WTC11 (cell line): ENCODE measurements at places on chromosomes 12 and 14.

GRCh38 chr12:2974560-2974971 is 15.4 kb downstream of the TEAD4 start:
- DNase-seq, result peak; percentile 50

GRCh38 chr12:25058012-25058411 is 109.1 kb upstream of the BCAT1 start:
- no peak for DNase-seq

GRCh38 chr12:52448228-52448627 is 3.7 kb downstream of the KRT6B start:
- DNase-seq, result no peak

- peak; percentile 67 for DNase-seq
These were observed 10.9 kb upstream of the ZNF705A start for GRCh38 chr12:8145754-8146441.

DNA sequence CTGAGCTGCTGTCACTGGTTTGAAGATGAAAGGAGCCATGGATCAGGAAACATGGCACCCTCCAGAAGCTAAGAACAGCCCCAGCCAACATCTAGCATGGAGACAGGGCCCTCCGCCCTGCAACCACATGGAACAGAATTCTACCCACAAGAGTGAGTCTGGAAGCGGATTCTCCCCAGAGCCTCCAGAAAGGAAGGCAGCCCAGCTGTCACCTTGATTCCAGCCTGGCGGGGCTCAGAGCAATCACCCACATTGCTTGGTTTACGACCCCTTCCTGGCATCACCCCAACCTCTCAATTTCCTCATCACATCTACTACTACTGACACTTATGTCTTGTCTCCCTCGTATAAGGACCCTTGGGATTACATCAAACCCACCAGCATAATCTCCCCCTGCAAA is 38.5 kb downstream of the OAS2 start:
- DNase-seq, result no peak

DNA sequence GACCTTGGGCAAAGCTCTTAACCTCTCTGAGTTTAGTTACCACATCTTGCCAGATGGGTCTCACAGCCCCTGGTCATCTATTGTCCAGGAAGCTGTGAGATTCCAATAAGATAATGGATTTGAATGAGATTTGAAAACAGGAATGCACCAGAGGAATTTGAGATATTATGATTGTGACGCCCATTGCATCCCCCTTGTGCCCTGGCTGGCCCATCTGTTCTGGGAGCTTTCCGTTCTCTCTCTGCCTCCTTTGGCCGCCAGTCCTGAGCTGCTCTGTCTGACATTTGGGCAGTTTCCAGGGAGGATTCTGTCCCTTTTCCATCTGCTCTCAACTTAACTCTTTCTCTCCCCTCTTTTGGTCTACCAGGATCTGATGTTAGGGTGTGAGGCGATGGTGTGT is 24.6 kb downstream of the SRRM4 start:
- no peak for DNase-seq

- no peak for DNase-seq
These were observed 17.4 kb upstream of the RNASE12 start for GRCh38 chr14:20608383-20609110.

- no peak for DNase-seq
These were observed 214.7 kb downstream of the PHLDA1 start for GRCh38 chr12:75816897-75817296.

GRCh38 chr12:46084666-46085631 is 94.6 kb upstream of the SCAF11 start:
- no peak for DNase-seq

- DNase-seq, result no peak
These were observed 18.1 kb upstream of the WDR89 start for GRCh38 chr14:63659726-63660125.

GRCh38 chr12:110688446-110689280 is at the start of gene HVCN1:
HVCN1 (minus strand) TSS chr12:110689115; CDS start chr12:110683245, 5,870 bp downstream.
- DNase-seq, result peak; percentile 67

GRCh38 chr12:105852496-105852895 is 286.3 kb downstream of the NUAK1 start:
- DNase-seq, result no peak

GRCh38 chr12:84874125-84874824 is 38.3 kb downstream of the SLC6A15 start:
- no peak for DNase-seq

DNA sequence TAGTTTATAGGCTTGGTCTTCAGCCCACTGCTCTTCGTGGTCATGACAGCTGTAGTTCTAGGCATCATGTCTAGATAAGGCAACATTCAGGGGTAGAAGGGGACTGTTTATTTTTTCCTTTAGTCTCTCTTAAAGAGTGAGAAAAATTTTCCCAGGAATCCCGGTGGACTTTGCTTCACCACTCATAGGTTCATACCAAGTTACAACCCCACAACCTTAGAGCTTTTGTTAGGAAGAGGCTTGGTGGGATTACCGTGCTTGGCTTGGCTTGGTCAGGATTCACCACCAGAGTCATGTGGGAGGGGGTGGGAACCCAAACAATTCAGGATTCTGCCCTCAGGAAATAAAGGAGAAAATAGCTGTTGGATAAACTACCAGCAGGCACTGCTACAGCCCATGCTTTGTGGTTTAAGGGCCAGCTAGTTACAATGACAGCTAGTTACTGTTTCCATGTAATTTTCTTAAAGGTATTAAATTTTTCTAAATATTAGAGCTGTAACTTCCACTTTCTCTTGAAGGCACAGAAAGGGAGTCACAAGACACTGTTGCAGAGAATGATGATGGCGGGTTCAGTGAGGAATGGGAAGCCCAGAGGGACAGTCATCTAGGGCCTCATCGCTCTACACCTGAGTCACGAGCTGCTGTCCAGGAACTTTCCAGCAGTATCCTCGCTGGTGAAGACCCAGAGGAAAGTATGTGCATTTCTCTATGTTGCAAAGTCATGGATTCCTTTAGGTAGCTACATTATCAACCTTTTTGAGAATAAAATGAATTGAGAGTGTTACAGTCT is 25.9 kb upstream of the PAPLN start:
- no peak for DNase-seq

GRCh38 chr12:45464699-45465098 is 248.8 kb downstream of the ANO6 start:
- DNase-seq, result peak; percentile 16

DNA sequence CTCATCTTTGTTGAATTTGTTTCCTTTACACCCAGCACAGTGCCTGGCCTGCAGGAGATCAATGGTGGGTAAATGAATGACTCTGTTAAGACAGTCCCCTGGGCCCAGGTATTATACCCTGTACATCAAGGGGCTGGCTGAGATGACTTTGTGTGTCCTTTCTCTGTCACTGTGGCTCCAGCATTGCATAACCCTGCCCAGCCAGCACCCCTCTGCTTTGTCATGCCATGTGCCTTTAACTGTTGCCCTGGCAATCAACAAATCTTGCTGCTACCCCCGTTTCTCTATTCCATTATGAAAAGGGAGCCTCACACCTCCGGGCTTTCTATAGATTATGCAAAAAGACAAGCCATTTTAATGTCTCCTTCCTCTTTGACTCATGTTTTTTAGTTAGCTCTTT is 7.6 kb upstream of the FLVCR2 start:
- no peak for DNase-seq

GRCh38 chr12:26227361-26227745 is 32.0 kb downstream of the SSPN start:
- DNase-seq, result no peak

GRCh38 chr12:13208533-13209435 is 12.3 kb downstream of the EMP1 start:
- no peak for DNase-seq

DNA sequence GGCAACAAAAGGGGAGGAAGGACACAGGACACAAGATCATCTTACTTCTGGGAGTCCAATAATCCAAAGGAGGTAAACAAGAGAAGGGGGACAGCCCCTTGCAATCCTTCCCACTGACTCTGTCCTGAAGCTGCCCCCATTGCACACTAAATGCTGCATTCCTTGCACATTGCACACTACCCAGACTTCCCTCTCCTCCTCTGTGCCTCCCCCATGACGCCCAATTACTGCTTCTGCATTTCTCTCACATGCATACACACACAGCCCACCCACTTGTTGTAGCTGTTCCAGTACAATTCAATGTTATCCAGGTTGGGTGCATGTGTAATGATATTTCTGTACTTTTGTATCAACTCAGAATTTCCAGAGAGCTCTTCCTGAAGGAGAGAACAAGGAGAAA is 5.5 kb downstream of the NDRG2 start:
- DNase-seq, result no peak

- no peak for DNase-seq
These were observed 77.6 kb downstream of the STAB2 start for GRCh38 chr12:103664626-103665025.

- no peak for DNase-seq
These were observed 162.7 kb upstream of the TMTC2 start for GRCh38 chr12:82523996-82524395.

DNA sequence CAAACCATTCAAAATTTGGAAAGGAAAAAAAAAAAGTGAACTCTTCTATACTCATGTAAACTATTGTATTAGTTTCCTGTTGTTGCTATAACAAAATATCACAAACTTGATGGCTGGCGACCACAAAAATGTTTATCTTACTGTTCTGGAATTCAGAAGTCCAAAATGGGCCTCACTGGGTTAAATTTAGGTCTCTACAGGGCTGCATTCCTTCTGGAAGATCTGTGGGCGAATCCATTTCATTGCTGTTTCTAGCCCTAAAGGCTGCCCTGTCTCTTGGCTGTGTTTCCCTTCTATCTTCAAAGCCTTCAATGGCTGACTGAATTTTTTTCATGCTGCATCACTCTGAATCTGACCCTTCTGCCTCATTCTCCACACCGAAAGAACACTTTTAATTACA is 105.1 kb upstream of the NAV3 start:
- DNase-seq, result no peak

- no peak for DNase-seq
These were observed 32.0 kb upstream of the SPPL3 start for GRCh38 chr12:120936197-120936596.

DNA sequence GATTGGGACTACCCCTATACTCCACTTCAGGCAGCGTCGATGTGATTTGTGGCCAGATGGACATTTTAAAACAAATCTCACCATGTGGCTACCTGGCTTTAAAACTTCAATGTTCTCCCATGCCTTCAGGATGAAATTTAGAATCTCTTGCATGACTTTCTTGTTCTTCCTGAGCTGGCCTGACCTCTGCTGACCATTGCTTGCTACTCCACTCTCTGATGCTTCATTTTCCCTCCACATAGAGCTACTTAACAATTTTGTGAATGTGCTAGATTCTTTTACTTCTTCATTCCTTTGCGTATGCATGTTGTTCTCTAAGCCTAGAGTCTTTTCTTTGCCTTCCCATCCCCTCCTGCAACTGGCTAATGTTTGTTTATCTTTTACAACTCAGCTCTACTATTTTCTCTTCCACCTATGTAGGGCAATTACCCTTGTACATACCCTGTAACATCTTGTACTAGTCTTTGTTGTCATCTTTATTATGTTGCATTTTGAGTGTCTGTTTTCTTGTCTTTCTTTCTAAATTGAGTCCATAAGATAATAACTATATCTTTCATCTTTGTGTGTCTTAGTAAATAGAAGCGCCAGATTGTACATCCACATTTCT is 41.2 kb downstream of the YLPM1 start:
- no peak for DNase-seq

DNA sequence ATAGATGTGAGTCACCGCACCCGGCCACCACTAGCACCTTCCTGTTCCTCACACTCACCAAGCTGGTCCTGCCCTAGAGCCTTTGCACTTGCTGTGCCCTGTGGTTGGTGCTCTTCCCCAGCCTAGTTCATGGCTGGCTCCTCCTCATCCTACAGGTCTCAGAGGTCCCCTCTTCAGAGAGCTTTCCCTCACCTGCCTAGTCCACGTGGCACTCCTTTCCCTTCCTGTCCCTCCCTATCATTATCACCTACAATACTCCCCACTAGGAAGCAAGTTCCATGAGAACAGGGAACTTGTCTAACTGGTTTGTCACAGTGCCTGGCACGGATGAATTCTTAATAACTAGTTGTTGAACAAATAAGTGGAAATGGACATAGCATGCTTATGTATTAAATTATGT is 24.0 kb upstream of the TMED10 start:
- DNase-seq, result no peak

- DNase-seq, result no peak
These were observed 1.5 kb upstream of the HOXC13 start for GRCh38 chr12:53937099-53937498.

DNA sequence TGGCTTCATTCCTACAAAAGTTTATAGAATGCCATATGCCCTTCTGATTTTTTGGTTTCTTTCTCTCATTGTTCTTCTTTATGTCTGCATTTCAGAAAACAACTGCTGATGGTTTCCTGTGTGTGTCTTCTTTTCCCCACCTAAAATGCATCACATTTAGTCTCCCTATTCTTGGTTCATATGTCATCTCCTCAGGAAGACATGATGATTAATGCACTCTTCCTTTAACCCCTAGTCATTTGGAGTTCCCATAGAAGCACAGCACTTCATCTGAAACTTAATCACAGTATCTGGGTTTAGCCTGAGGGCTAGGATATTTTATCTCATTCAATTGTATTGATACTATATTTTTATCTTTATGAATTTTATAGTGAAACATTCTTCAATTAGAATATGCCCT is 21.5 kb downstream of the GNPNAT1 start:
- DNase-seq, result no peak

GRCh38 chr12:13183620-13184019 is 12.9 kb upstream of the EMP1 start:
- DNase-seq, result no peak

DNA sequence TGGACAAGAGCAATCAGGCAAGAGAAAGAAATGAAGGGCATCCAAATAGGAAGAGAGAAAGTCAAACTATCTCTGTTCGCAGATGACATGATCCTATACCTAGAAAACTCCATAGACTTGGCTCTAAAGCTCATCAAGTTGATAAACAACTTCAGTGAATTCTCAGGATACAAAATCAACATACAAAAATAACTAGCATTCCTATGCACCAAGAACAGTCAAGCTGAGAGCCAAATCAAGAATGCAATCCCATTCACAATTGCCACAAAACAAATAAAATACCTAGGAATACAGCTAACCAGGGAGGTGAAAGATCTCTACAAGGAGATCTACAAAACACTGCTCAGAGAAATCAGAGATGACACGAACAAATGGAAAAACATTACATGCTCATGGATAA is 417.5 kb upstream of the ATP2B1 start:
- no peak for DNase-seq

GRCh38 chr12:65164774-65165173 is 4.6 kb upstream of the LEMD3 start:
- no peak for DNase-seq

GRCh38 chr12:49955899-49956662 is 5.5 kb downstream of the AQP2 start:
- DNase-seq, result no peak

GRCh38 chr14:60348211-60348610 is 99.2 kb downstream of the PPM1A start:
- DNase-seq, result no peak

GRCh38 chr12:16553457-16553856 is 52.5 kb downstream of the LMO3 start:
- no peak for DNase-seq

GRCh38 chr12:65522956-65523860 is 244.7 kb downstream of the MSRB3 start:
- DNase-seq, result no peak

DNA sequence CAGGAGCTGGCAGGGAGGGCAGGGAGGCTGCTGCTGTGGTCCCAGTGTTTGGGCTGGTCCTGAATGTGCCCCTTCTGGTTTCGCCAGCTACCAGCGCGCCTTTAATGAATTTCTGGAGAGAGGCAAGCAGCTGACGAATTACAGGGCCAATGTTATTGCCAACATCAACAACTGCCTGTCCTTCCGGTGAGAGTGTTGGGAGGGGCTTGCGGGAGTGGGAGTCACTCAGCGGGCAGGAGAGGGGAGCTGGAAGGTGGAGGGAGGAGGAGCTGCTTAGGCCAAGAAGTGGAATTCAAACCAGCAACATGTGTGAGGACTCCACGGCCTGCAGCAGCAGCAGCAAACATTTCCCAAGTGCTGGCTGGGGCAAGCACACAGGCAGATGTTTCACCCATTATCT is 7.7 kb downstream of the TNFAIP2 start:
- no peak for DNase-seq
